CD4-positive, alpha-beta T cell treated with Interleukin-17A for 1 hour (primary cell): ENCODE measurements at places on chromosomes 7 and 10.

DNA sequence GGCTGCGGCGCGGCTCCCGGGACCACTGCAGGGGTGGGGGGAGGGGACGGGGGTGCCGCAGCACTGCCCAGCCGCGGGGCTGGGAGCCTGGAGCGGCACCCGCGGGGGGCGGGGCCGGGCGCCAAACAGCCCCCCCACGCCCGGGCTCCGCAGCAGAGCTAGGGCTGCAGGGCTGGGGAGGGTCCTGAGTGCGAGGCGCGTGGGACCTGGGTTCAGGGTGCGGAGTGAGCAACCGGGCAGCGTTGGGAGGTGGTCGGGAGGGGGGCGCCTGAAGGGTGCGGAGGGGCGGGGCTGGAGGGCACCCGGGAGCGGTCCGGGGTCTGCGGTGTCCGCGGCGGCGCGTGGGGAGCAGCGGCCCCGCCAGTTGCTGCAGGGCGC lies 528 bp downstream of the CAMK2G start:
- DNase-seq = no peak

DNA sequence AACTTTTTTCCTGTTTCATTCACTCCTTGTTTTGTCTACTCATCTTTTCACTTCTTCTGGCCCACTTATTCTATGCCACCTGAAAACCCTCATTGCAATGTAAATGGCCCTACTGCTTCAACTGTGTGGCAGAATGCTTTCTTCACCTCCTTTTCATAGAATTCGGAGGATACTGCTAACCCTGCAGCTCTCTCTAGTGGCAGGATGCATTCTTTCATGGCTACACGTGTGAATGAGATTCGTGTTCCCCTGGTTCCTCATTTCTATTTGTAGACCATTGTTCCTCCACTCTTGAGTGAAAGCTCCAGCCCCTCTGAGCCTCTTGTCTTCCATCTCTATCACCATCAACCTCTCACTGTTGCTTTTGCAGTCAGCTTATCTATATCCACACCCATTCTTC lies 20.9 kb upstream of the CYP26C1 start:
- peak; percentile 11 for DNase-seq

- no peak for DNase-seq
These were observed 5.1 kb upstream of the LRRC4 start for GRCh38 chr7:128036226-128036940.

DNA sequence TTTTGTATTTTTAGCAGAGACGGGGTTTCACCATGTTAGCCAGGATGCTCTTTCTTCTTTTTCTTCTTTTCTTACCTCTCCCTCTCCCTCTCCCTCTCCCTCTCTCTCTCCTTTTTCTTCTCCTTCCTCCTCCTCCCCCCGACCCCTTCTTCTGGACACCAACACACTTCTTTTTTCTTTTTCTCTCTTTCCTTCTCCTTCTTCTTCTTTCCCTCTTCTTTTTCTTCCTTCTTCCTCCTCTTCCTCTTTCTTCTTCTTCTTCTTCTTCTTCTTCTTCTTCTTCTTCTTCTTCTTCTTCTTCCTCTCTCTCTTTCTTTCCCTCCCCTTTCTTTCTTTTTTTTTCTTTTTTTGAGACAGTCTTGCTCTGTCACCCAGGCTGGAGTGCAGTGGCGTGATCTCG lies 14.0 kb downstream of the MMD2 start:
- no peak for DNase-seq

- no peak for DNase-seq
These were observed 539.7 kb upstream of the KCND2 start for GRCh38 chr7:119733127-119733879.

DNA sequence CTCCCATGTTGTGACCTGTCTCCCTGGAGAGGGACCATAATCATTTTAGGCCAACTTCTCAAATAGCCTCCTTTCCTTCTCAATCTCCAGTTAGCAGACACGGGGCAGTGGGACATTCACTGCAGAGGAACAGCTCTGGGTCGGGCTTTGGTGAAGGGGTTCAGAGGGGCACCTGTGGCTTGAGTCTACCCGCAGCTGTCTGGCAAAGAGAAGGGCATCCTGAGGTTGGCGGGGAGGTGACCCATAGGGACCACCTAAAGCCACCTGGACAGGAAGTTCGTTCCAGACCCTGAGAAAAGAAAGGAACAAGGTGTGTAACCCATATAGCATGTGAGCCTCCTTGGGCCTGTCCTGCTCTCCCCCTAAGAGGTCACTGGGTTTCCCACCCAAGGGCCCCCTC lies 155.0 kb downstream of the OAT start:
- no peak for DNase-seq

- peak; percentile 11 for DNase-seq
These were observed 26.9 kb downstream of the CCDC6 start for GRCh38 chr10:59879363-59879913.

DNA sequence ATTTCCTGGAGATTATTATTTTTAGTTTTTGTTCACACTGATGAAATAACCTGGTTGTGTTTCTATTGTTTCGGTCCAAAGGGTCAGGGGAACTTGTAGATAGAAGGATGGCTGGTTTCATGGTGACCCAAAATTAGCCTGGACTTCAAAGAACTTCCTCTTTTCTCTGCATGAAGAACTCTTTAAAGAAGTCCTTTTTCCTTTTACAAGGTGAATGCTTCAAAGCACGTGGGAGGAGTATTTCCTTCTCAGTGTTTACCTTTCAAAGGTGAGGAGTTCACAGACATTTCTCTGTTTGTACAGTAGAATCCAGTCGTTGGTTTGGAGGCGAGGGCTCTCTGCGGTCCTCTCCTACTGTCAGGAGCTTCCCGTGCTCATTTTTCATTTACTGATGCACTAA lies 561.7 kb downstream of the GATA3 start:
- DNase-seq = no peak

GRCh38 chr7:118747473-118747872 lies 523.0 kb downstream of the ANKRD7 start:
- DNase-seq = no peak

GRCh38 chr7:51126324-51126723 lies 190.3 kb downstream of the COBL start:
- no peak for DNase-seq

GRCh38 chr10:32207544-32207943 lies 139.4 kb downstream of the EPC1 start:
- peak; percentile 57 for DNase-seq

GRCh38 chr7:142753366-142753765 lies 4.1 kb downstream of the PRSS1 start:
- DNase-seq = no peak

- DNase-seq = no peak
These were observed 61.1 kb upstream of the LRRC18 start for GRCh38 chr10:49000437-49001398.

- DNase-seq = no peak
These were observed 14.0 kb upstream of the ENTPD1 start for GRCh38 chr10:95741807-95742467.

- DNase-seq = peak; percentile 39
These were observed 309.1 kb downstream of the MDFIC start for GRCh38 chr7:115230882-115231571.
